SW480 (cell line): ENCODE measurements at places on chromosomes 4 and X.
A peak's percentile ranks its signal among the peaks of the same experiment; 100 is the strongest.

DNA sequence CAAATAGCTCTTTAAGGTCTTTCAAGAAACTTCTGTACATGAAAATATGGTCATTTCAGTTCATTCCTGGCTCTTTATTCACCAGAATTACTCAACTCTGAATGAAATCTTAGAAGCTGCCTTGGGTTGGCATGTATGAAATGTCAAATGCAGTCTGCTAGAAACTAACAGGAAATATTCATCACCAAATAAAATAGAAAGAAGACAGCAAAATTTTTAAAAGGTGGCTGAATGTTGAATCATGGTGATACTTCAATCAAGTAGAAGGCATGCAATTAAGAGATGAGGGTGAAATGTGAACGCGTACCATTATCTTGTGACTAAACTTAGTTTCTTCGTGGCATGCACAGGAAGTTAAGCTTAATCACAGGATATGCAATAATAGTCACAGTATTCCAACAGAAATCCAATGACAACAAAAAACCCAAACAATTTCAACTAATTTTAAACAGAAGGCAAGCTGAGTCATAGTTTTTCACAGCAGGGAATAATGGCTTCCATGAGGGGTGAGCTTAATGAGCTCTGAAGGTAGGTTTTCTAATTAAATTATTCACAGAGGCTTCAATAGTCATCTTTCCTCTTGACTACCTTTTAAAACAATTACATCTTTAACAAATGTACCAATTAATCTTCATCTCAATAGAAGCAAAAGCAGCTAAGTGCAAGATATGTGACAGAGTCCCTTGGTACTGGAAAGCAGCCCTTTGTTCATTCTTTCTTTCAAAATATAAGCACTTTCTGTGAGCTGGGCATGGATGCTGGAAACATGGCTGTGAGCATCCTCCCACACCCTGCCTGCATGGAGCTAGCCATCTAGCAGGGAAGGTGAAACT is 44.5 kb downstream of the SCFD2 start:
- no peak for DNase-seq

- no peak for DNase-seq
These were observed 28.3 kb downstream of the LANCL3 start for GRCh38 chrX:37599729-37600128.

- no peak for DNase-seq
These were observed 74.6 kb downstream of the MAP3K15 start for GRCh38 chrX:19440713-19441112.

DNA sequence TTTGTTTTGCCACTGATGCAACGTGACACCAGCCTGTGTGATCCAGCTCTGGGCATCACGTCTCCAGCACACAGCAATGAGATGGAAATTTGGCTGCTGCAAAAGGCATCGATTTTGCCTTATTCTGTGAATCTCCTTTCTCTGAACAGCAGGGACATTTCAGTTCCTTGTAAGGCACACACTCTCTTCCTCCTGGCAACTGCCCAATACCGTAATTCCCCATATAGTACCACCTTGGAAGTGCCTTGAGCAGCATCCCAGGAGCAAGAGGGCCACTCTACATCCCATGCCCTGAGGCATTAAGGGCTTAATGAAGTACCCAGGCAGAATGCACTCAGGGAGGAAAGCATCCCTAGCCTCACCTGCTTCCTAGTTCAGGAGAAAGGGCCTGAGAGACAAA is 10.5 kb upstream of the MAMLD1 start:
- no peak for DNase-seq

DNA sequence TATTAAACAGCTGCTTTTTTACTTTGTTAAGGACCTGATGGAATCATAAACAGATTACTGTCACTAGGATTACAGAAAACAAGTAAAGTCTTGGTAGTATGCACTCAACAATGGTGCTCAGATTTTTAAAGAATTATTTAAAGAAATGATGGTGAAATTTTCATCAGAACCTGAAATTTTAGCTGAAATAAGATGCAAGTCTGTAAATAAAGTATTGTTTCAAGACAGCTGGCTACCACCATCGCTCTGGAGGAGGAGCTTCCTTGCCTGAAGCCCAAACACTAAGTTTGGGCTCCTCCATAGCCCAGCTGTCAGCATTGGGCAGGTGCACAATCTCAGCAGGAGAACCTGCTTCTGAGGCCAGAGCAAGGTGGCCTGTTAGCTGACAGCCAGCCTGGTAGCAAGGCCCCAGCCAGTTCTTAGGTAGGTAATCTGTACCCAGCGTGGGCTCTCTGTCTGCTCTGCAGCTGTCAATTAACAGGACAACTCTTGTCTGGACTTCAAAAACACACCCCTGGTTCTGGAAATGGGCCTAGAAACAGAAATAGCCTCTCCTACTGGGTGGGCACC is 4.6 kb downstream of the GAB1 start:
- no peak for DNase-seq

- no peak for DNase-seq
These were observed 53.1 kb upstream of the GIMD1 start for GRCh38 chr4:106421441-106422296.

GRCh38 chr4:81424816-81425755 is 46.6 kb downstream of the RASGEF1B start:
- no peak for DNase-seq

DNA sequence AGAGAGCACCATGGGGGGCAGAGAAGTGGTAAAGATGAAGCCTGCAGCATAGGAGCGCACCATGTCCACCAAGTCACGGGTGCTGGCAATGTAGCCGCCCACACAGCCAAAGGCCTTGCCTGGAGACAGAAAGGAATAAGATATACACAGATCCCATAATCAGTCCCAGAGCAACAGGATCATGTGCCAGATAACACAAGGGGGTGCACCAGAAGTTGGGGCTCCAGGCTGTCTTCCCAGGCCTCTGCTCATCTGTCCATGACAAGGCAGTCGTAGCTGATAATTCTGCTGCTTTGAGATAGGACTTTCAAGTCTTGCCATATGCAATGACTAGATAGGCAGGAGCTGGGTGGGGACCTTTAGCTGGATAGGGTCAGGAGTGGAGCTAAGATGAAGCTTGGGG is 14.7 kb downstream of the APEX2 start:
- no peak for DNase-seq

- DNase-seq: no peak
These were observed 477 bp downstream of the KLHL13 start for GRCh38 chrX:118115953-118116712.

- DNase-seq: no peak
These were observed 1810.0 kb upstream of the PCDH10 start for GRCh38 chr4:131339137-131339536.

- DNase-seq: no peak
These were observed 269.3 kb downstream of the DHX15 start for GRCh38 chr4:24315056-24315455.

DNA sequence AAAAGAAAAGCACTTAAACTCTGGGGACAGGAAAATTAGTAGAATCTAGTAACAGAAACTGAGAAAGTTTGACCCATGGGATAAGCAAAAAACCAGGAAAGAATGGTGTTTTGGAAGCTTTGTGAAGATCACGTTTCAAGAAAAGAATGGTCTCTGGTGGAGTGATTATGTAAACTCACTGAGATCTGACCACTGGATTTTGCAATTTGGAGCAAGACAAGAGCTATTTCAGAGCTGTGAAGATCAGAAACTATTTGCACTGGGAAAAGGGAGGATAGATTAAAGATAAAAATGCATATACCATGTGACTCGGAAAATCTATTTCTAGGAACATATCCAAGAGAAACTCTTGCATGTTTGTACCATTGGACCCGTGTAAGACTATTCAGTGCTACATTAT is 4.3 kb downstream of the TMPRSS11D start:
- no peak for DNase-seq

DNA sequence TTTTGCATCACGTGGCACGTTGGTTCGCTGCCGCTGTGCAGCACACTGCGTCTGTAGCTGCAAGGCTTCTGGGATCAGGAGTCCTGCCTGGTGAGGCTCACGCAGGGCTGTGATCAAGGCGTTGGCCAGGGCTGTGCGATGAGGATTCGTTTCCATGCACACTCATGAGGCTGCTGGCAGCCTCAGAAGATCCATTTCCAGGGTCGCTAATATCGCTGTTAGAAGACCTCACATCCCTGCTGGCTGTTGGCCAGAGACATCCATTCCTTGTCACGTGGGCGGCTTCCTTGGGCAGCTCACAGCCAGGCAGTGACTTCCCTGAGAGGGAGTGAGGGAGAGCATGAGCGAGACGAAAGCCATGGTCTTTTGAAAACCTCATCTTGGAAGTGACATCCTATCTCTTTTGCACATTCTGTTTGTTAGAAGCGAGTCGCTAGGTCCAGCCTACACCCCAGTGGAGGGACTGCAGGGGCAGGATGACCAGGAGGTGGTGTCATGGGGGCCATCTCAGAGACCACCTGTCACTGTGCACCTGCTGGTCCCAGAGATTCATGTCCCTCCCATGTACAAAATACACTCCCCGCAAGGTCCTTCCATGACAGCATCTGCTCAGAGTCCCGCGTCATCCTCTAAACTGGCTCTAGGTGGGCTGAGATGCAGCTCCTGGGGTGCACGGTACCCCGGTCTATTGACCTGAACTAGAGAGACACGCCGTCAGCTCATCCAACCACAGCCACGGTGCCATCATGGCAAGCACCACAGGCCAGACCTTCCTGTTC is 12.2 kb downstream of the RGS12 start:
- no peak for DNase-seq

- DNase-seq: peak; percentile 18
These were observed 33.8 kb downstream of the OTUD6A start for GRCh38 chrX:70096052-70096451.

DNA sequence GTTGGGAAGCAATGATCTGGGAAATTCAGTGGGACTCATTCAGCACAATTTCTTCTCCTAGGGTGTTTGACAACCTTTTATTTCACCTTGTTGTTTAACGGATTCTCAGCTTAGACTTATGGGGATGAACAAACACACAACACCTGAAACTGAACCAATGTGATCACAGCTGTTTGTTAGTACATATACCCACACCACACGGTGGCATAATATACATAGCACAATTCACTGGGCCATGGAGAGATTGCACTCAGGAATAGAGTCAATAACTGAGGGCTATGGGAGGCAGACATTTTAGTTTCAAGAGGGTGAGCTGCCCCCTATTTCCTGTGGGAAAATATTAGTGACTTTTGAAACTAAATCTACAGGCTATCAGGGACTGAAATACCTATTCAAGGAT is 148.0 kb downstream of the PARM1 start:
- no peak for DNase-seq

- DNase-seq: no peak
These were observed 606.8 kb upstream of the KLHL4 start for GRCh38 chrX:86910602-86911311.

- no peak for DNase-seq
These were observed 81.7 kb downstream of the SNCA start for GRCh38 chr4:89755220-89755619.

- no peak for DNase-seq
These were observed 15.9 kb downstream of the RGS12 start for GRCh38 chr4:3308691-3309090.

GRCh38 chr4:22315628-22316027 is 200.2 kb downstream of the ADGRA3 start:
- no peak for DNase-seq

DNA sequence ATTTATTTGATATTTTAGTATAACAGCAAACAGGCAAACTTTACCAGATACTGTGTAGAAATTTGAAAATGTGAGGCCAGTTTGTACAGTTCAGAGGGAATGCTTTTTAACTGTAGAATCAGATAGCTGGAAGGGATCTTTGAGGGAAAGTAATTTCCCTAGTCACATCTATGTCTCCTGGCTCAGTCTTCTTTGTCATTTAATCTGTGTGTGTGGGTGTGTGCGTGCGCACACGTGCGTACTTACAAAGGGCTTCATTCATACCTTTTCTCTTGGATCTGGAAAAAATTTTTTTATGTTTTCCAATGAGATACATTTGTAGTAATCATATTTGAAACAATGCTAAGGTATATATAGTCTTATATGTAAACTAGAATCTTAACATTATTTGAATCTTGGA is 44.6 kb downstream of the IL13RA1 start:
- no peak for DNase-seq

DNA sequence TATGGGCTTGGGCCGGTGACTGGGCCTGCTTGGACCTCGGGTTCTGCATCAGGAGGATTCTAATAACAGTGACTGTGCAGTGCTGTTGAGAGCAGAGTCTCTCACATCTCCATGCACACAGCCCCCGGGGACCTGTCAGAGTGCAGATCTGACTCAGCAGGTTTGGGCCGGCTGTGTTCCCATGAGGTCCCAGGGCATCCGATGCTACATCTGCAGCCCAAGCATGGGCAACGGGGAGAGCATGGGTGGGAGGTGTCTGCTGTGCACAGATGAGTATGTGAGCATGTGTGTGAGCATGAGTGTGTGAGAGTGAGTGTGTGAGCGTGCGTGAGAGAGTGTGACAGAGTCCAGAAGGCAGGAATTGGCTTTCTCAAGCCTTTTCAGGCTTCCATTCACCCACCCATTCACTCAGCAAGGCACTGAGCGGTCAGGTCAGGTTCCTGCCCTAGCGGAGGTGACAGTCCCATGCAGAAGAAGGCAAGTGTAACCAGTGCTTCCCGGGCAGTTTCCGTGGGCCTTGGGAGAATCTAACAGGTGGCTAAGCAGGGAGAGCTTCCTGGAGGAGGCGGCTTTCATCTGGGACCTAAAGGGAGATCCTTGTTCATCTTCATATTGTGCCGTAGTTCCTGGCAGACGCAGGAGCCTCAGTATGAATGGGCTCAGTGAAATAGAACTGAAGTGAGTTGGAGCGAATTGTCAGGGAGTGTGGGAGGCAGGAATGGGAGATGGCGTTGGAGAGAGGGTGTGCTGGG is 62.6 kb downstream of the SORCS2 start:
- DNase-seq: no peak

DNA sequence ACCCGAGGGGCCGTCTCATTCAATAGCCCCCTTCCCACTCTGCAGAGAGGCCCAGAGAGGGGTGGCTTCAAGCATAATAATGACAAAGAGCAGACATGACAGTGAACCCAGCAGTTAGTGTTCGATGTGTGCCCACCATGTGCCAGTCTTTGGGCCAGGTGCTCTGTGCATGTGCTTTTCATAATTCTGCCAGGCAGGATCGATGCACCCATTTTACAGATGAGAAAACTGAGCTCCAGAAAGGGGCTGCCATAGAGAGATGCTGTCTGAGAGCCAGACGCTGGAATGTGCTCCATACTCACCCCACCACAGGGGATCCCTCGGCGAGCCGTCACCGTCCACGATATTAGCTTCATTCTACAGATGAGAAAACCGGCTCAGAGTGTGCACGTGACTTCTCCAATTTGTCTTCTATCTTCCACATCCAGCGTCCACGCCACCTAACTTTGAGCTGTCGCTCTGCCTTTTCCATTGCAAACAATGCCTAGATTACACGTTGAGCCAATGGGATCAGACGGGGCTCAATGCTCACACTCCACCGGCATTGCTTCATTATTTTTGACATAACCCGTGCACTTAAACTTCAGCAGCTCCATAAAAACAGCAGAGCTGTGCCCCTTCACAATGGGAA is 8.2 kb downstream of the ADRA2C start:
- DNase-seq: no peak

GRCh38 chr4:147958057-147958456 is 226.2 kb downstream of the ARHGAP10 start:
- no peak for DNase-seq

GRCh38 chrX:45164021-45164621 is 36.6 kb downstream of the DIPK2B start:
- DNase-seq: no peak
